Stimulated activated CD8-positive, alpha-beta memory T cell treated with anti-CD3 and anti-CD28 coated beads, Interleukin-7, amount 100 ng/mL, for 24 hours (primary cell): ENCODE measurements at places on chromosomes 5 and 9.

DNA sequence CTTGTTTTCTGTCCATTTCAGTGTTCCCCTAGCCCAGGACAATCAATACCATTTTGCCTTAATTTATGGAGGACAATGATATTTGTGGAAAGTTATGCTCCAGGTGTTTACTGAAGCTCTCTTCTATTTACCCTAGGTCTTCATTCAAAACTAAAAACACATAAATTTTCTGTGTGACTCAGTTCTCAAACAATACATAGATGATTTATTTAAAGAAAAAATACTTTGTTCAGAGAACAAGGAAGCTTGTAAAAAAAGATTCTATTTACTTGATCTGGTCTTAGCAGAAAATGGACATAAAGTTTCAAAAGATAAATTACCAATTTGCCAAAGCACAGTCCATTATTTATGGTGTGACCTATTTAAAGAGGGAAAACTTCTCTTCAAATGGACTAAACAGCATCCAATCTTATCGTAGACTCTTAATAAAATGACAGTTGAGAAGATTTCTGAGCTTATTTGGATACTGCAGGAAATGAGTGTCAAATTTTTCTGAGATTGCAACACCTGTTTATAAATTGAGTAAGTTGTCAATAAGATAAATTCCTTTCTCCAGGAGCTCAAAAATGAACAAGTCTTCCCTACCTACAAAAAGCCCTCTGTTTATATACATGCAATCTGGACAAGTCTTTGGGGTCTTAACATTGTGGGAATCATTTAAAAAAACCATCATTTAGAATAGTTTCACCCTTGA is 627.2 kb downstream of the PSAT1 start:
- no peak for DNase-seq

GRCh38 chr9:81416476-81417298 is 272.7 kb downstream of the TLE1 start:
- no peak for DNase-seq

- no peak for DNase-seq
Observed at GRCh38 chr9:17987189-17987588, 408.3 kb downstream of the SH3GL2 start.

DNA sequence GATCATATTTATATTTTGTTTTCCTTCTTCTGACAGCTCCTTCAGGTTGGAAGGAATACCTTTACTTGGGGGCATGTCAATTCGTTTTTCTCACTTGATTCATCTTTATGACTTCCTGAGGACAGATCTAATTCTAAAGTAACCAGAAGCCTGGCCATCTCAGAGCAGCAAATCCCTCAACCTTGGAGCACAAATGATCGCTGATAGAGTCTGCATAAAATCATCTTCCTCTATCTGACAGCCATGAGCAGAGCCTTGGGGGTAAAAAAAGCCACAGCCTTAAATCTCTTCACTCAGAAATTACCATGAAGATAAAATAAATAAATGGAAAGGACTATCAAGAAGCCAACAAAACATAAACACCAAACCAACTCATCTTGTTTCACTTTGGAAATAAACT is 325.8 kb downstream of the PRR16 start:
- DNase-seq, result no peak

DNA sequence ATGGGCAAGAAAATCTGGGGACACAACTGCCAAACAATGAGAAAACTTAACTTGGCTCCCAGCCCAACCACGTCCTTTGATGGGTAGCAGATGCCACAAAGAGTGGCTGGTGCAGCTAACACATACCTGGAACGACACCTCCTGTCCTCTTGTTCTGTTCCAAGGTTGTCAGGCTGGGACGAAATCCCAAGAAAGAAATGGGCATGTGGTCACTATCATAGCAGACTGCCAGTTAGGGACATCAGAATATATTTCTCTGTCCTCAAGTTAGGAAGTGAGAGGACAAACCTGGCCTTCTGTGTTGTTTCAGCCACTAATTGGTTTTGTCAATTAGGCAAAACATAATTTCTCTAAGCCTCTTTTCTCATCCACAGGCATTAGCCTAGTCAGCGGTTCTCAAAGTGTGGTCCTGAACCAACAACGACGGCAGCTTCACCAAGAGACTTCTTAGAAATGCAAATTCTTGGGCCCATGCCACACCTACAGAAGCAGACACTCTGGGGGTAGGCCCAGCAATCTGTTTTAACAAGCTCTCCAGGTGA is 63.4 kb downstream of the RAPGEF1 start:
- no peak for DNase-seq

DNA sequence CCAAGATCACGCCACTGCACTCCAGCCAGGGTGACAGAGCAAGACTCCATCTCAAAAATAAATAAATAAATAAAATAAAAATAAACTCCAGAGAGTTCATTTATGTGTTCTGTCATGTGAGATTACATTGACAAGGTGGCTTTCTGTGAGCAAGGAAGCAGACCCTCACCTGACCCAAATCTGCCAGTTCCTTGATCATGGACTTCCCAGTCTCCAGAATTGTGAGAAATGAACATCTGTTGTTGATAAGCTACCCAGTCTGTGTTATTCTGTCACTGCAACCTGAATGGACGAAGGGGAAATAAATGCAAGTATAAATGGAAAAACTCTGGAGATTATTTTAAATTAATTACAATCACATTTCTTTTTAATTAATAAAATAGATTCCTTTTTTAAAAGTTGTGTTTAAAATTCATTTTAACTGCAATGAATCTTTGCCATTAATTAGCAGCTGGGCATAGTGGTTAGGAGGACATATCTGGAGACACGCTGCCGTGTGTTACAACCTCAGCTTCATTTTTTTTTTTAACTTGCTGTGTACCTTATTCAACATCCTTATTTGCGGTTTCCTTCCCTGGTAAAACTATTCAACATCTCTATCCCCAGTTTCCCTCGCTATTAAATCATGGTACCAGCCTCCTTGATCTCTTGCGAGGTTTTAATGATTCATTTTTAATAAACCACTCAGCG is 376.4 kb downstream of the CHSY3 start:
- no peak for DNase-seq

DNA sequence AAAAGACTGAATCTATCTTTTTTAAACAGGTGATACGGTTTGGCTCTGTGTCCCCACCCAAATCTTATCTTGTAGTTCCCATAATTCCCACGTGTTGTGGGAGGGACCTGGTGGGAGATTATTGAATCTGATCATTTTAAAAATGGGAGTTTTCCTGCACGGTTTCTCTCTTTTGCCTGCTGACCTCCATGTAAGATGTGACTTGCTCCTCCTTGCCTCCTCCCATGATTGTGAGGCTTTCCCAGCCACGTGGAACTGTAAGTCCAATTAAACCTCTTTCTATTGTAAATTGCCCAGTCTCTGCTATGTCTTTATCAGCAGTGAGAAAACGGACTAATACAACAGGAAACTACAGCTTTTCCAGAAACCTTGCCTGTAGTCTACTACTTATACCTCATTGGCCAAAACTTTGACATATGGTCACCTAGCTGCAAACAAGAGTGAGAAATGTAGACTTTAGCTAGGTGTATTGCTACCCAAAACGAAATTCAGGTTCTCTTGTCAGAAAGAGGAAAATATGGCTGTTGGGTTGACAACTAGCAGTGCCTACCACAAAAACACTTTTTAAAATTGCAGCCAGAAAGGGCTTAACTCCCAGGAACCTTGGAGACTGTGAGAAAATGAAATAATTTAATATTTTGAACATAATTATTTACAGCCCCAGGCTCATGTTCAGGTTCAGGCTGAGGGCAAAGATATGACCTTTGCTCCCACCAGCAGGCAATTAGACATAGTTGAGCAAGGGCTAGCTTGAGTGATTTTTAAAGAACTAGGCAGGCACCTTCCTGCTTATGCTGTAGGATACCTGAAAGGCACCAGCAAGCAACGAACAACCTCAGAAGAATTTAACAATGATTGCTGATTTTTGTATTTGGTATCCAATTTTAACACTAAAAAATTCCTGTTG is 7.4 kb upstream of the AGGF1 start:
- DNase-seq, result no peak

GRCh38 chr5:105630803-105631202 is 2039.9 kb downstream of the EFNA5 start:
- DNase-seq, result no peak

- DNase-seq, result no peak
Observed at GRCh38 chr5:83714810-83715209, 5.8 kb downstream of the HAPLN1 start.

GRCh38 chr9:109249615-109250014 is 71.2 kb downstream of the EPB41L4B start:
- no peak for DNase-seq

GRCh38 chr9:37503736-37504135 is 18.0 kb downstream of the POLR1E start:
- no peak for DNase-seq
